ENCODE measurements at places on chromosomes 6 and 20.

GRCh38 chr6:157070403-157071107 is 252.8 kb downstream of the TMEM242 start:
- DNase-seq, result no peak

DNA sequence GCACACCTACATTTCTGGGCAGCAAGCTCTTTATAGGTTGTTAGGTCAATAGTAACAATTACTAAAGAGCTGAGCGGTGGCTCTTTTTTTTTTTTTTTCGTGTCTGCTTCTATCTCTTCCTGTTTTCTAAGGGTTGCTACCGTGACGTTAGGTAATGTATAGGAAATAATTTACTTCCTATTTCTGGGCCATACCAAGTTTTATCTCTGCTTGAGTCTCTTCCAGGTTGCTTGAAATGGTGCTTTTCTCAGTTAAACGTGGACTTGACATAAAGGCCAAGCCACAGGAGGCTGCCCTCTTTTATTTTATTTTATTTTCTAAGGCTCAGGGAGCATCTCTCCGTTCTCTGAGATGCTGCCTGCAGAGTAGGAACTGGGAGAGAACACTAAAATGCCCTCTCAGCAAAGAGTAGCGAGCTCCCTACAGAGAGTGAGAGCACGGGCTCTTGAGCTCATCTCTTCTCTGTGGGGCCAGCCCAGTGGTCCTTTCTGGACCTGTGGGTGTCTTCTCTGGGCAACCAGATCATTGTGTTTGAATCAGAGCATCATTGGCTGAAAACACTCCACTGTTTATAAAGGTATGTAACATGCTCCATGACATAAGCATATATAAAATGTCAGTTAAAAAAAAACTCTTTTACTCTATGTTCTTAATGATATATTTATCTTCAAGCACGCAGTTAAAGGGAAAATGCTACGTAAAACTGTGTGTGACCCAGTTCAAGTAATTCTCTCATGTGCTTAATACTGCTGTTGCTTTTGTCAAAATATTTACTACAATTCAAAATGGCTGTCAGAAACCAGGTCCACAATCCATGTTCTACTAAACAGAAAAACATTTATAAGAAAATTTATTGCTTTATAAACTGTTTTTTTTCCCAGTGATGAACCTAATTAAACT is at the start of gene ZNF831:
TSS of gene ZNF831 (plus strand) at position 191 of the 900 bp plus-strand sequence. CDS start 27,199 bp downstream, outside the sequence.
- DNase-seq, result no peak

DNA sequence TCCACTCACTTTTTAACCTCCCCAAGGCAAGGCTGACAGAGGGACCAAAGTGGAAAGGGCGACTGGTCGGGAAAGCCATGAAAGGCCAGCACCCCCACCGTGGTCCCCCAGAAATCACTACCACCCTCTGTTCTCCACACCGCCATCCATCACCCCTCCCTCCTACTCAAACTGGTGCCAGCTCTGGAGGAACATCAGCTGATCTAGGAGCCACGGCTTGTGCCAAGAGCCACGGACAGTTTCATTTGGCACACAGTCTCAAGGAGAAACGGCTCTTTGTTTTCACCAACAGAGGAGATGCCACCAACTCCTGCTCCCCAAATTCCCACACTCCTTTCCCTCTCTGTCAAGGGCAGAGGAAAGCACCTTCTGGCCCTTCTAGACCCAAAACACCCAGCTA is 26.0 kb downstream of the TBC1D7 start:
- DNase-seq, result no peak

GRCh38 chr20:1383623-1384404 is 9.0 kb downstream of the FKBP1A start:
- no peak for DNase-seq

GRCh38 chr6:90266905-90267621 is 29.6 kb downstream of the BACH2 start:
- DNase-seq, result no peak

DNA sequence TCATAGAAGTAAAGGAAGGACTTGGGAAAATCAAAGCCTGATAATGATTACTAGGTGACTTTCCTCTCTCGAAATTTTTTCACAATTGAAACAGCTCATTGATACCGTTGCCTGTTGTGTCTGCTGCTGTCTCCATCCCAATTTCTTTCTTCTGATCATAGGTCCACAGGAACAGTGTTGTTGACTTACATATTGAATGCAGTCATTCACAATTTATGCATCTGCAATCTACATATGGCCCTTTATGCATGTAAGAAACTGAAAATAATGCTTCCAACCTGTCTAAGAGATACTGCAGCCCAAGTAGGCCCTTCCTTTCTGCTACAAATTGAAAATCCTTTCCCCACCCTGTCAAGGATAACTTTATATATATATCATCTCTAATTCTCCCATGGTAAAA is 381.3 kb downstream of the PKHD1 start:
- no peak for DNase-seq

DNA sequence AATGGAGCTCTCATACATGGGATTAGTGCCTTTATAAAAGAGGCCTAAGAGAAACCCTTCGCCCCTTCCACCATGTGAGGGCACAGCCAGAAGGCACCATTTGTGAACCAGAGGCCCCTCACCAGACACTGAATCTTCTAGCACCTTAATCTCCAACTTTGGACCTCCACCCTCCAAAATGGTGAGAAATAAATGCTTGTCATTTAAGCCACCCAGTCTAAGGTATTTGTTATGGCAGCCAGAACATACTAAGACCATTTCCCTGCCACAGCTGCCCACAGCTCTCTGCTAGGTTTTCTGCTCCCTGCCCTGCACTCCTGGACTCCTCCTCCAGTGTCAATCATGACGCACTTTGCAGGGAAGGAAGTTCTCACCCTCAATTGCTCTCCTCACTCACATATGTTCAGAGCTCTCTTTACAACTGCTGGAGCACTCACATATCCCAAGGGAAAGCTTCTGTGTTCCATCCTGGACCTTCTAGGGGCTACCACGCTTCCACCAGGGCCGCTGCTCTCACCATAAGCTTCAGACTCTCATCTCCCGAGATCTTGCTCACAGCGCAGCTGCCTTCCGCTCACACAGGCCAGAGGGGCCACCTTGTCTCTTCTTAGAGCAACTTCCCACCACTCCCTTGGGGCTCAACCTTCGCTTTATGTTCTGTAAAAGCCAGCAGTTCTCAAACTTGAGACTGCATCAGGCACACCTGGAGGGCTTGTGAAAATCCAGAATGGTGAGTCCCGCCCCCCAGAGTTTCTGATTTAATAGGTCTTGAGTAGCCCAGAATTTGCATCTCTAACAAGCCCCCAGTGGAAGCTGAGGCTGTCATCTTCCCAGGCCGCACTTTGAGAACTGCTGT is 1.6 kb upstream of the LY86 start:
- no peak for DNase-seq

DNA sequence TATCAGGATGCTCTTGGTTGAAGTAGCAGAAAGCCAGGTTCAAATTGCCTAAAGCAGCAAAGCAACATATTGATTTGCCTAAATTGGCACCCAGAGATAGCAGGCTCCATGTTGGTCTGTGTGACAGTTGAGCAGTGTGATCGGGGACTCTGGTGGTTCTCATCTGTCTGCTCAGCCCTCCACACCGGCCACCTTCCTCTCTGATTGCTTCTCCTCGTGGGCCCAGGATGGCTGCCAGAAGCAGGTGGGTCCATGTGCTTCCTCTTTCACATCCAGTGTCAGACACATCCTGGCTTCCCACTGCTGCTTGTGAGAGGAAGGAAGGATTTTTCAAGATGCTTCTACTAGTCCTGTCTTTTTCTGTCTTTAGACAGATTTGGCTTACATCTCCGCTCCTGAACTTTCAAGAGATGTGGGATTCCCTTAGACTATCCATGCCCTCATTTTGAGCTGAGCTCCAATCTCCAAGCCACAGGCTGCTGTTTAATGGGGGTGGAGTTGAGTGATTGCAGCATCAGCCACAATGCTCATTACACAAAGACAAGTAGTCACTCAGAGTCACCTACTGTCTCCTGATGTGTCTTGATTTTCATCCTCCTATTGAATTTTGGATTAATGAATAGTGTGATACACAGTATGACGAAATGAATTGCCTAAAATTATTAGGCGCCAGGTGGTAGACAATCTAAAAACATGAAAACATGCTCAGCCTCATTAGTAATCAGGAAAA is 122.2 kb downstream of the ZDHHC14 start:
- no peak for DNase-seq

DNA sequence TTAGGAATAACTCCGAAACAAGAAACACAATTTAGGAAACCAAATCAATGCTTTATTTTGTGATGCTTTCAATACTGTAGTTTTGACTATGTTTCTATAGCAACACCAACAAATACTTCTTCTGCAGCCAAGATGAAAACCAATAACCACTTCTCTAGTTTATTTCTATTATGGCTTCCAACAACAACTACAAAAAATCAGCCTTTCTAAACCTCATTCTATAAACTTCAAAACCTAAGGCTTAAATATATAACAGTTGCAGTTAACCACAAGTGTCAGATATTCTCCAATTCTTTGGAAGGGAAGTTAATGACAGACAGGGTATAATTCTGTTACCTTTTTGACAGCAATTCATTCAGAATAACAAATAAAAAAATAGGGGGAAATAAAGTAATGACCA is 80.9 kb downstream of the EPB41L2 start:
- no peak for DNase-seq

- peak; percentile 10 for DNase-seq
Observed at GRCh38 chr20:5353624-5354496, 37.1 kb upstream of the PROKR2 start.

GRCh38 chr6:63774961-63775360 is 139.4 kb downstream of the PHF3 start:
- no peak for DNase-seq

DNA sequence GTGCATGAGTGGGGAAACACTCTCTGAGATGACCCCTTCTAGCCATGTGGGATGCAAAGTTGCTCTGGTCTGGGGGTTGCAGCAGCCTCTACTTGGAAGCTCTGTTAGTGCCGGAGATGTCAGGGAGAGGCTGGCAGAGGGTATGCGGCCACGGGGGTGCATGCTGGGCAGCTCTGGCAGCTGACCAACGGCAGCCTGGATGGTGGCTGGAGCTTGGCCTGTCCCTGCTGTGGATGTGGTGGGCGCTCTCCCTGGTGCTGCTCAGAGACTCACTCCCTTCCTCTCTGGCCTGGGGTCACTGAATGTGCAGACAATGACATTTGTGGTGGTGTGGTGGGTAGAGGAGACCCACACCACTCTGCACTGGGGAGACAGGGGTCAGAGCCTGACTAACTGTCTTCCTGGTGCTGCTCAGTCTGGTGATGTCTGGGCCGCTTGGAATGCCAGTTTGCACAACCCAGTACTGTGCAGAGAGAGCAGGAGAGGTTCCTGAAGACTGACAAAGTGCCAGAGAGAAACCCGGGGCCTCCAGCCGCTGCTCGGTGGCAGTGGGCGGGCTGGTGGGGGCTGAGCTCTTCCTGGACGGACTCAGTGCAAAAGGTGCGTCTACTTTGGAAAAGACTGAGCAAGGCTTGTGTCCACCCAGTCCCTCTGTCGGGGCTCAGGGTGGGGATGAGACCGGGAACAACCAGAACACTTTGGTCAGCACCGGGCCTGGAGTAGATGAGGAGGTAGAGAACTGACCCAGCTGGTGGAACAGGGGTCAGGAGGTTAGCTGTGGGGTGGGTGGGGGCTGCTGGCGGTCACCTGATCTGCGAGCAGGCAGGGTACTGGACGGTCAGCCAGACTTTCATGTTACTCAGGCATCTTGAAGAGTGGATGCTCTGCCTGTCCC is 2.7 kb downstream of the MYT1 start:
- DNase-seq, result no peak

DNA sequence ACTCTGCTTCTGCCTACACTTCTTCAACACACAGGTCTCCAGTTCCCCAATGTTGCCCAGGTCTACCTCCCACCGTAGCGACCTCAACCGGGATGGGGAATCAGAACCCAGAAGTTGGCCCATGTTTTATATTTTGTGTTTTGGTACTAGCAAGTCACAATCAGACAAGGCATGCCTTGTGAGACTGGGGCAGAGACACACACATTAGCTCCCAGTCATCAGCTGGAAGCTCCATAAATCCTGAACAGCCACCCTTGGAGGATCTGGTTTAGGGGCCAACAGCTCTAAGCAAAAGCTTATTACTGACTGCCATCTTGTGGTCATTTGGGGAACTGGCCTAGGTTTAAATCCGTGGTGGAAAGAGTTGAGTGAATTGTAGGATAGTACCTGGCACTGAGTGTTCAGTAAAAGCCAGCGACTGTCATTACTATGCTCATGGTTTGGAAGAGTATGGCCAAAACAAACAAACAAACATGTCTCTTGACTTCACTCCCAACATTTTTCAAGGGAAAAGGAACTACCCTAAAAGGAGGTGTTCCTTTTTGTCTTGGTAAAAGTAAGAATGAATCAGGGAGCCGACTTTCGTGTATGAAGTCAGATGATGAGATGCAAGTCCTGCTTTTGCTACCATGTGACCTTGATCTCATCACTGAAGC is 40.5 kb downstream of the PIM1 start:
- DNase-seq, result peak; percentile 71

DNA sequence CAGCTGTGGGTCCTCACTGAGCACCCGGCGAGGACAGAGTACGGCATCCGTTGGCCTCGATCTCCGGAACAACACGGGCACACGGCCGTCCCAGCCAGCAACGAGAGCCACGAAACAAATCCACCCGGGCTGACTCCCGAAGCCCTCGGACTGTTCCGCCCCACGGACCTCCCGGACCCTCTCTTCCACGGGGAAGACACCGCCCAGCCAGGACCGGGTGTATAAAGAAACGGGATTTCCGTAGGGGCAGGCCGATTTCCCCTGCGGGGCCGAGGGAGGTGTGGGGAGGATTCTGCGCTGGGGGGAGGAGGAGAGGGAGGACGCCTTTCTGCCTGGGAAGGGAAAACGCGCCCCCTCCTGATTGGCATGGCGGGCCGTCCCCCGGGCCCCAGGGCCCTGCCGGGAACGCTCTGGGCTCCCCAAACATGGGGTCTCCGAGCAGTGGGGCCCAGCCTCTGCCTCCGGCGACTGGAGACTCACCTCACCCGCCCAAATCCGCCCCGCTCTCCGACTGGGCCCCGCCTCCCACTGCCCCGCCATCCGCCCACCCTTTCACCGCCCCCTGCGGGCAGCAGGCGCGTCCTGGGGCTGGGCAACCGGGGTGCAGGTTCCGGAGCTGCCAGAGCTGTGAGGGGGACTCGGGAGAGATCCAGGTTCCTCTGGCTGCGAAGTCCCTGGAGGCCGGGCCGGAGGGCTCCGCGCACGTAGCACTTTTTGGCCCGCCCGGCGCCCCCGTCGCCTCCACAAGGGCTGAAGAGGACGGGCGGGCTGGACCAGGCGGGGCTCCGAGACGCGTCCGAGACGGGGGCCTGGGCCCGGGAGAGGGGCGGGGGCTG is 679 bp upstream of the PPDPF start:
- DNase-seq, result no peak

- no peak for DNase-seq
Observed at GRCh38 chr6:31836474-31837368, 9.2 kb downstream of the HSPA1B start.

DNA sequence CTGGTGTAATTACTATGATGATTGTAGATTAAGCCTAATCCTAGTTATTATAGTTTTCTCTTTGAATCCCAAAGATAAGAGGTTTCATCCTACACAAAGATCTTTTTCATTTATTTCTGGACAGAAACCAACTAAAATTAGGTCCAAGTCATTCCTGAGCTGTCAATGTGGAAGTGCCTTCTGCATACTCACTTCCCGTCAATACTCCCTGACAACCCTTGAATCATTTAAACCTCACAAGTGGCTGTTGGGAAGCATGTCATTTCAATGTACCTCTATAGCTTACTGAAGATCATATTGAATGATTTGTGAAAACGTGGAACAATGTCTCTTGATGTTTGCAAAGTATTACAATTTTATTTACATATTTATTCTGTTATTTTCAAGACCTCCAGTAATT is 274.1 kb downstream of the HACE1 start:
- no peak for DNase-seq

- no peak for DNase-seq
Observed at GRCh38 chr6:52360028-52360427, 1.9 kb upstream of the PAQR8 start.

GRCh38 chr20:59809630-59810448 is 123.6 kb downstream of the SYCP2 start:
- no peak for DNase-seq

Measured in GM04504 (cell line).